ENCODE measurements at places on chromosomes 7 and 10. TPM values are rescaled to one million over a fixed set of nuclear protein-coding genes. Genes with fewer than 3 reads are reported as not detected.
A peak's percentile ranks its signal among the peaks of the same experiment; 100 is the strongest.

The PRR15 gene
- total RNA-seq = 11.2 TPM

DNA sequence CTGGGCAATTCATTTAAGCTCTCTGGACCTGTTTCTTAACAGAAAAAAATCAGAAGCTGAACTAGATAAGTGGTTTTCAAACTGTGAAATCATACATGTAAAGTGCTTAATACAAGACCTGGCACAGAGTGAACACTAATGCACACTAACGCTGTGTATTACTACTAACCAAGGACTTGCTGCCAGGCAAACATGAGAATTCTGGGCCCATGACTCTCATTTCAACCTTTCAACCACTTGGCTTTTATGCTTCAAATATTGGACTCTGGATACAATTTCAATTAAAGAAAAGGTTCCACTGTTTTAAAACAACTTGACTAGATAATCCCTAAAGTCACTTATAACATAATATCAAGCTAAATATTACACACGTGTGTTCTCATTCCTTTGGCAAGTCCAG lies 73.4 kb downstream of the SRPK2 start:
- DNase-seq = no peak

DNA sequence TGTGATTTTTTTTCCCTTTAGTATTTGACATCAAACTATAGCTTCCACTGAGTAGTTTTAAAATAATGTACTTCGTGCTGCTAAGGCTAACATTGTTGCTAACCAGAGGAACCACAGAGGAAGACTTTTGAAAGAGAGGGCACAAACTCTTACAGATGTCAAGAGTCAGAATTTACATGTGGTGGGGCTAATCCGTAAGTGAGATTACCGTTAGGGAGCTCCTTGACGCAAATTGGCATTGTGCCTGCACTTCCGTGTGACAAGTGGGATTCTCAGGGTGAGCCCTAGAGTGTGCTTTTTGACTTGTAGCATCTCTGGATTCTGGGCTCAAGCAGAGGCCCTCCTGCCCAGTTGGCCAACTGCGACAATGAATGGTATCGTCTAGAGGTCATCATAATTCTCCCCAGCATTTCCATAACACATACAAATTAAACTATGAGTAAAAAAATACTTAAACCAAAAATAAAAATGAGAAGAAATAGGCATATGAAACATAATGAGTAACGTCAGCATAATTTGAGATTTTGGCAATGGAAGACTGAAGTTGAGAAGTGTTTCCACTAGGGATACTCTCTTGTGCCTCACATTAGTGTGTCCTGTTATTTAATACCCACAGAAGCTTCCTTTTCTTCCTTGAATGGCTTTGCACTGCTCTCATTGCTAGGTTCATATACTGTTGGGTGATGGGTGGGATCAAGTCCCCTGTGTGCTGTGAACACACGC lies 164.0 kb downstream of the SDK1 start:
- DNase-seq = no peak

DNA sequence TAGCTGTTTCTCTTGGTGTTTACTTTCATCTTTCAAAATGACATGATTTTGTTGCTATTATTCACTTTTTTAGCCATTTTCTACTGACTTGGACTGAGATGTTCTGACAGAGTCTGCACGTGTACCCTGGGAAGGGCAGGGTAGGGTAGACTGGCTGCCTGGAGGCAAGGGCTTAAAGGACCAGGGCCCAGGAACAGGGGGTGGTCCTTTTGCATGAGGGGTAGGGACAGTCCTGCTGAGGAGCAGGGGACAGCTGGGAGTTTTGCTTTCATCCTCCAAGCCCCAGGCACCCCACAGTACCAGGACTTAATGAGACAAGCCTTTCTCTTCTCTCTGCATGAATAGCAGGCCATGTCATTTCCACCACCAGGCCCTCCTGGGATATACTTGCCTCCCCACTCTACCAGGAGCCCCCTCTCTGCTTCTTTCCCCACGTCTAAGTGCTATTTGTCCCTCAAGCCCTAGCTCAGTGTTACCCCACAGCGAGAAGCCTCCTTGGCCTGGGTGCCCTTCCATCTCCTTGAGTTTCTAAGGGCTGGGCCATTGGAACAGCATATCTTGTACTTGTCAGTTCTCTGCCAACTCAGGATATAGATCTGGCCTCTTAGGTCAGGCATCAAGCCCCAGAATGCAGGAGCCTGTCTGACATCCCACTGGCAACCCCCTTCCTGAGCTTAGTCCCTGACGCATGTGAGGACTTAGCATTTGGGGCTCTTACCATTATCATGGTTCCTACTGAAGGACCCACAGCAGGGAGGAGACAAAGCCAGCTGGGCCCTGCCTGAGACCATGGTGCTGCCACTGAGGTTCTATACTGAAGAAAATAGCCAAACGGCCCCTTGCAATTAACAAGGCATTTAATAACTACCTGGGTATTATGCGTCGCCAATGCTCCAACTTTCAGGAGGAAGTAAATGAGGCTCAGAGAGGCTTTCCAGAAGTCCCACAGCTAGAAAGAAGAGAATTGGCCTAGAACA lies 78.4 kb upstream of the UNC5B start:
- DNase-seq = no peak

DNA sequence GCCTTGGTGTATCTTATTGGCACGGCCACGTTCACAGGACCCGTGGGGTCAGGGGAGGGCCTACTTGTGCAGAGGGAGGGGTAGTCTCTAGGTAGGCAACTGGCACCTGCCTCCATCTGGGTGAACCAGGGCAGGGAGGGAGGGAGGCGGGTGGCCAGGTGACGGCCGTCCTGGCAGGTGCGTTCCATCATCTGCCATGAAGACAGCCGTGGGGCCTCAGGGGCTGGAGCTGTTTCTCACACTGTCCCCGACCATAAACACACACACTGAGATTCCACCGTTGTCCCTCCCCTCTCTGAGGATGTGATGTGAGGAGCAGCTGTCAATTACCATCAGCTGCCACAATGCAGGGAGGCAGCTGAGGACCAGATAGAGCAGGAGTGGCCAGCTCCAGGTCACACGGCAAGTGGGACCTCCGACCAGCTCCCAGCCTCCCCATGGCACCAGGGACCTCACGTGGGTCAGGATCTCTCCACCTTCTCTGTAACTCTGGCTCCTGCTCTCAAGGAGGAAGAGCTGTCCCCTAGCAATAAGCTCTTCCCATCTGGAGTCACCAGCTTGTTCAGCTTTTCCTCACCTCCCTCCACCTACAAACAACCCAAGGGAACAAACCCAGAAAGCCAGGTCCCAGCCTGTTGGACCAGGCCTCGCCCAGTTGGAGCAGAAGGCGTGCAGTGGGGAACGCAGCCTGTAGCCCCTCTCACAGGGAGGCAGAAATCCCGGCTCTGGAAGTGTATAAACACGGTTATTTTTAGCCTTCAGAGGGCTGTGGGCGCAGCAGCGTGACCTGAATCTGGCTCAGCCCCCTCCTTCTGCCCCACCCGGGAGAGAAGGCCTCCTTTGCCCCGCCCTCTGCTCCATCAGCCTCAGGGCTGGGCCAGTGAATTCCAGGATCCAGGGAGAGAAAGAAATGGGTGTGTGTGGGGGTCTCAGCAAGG lies 33.1 kb downstream of the ZMIZ1 start:
- peak; percentile 69 for DNase-seq

- no peak for DNase-seq
Observed at GRCh38 chr10:12389154-12389734, 39.9 kb downstream of the CAMK1D start.

Measured in renal cortical epithelial cell (primary cell).